ENCODE measurements at places on chromosomes 11 and 22. TPM values are rescaled to one million over a fixed set of nuclear protein-coding genes. Genes with fewer than 3 reads are reported as not detected.

MPZL3 gene
- total RNA-seq = 2.1 TPM

DNA sequence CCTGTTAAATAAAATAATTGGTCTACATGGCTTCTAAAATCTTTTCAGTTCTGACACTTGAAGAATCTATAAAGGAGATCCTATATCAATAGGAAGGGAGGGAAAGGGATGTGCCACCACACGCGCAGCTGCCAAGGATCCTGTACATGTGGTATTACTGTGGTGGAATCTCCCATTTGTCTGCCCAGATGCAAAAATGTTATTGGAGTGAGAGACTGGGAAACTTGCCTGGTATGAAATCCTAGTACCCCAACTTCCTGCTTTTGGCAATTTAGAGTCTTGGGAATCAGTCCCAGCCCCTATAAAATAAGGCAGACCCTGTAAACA lies 81.9 kb upstream of the PICALM start:
- H3K27ac ChIP-seq = no peak overlapping the region
- peaks cover 17% of the 10 kb centered on the region for H3K4me1 ChIP-seq
- no peak for DNase-seq
- no peak overlapping the region for H3K4me3 ChIP-seq

- H3K27me3 ChIP-seq = no peaks in the 10 kb centered on the region
- H3K4me3 ChIP-seq = no peak overlapping the region
- H3K36me3 ChIP-seq = no peaks in the 10 kb centered on the region
- no peak for DNase-seq
Observed at GRCh38 chr22:48464246-48464645, 1363.4 kb downstream of the BRD1 start.

PRPF19 gene
- total RNA-seq = 116 TPM

MMP27 gene
- total RNA-seq = not detected

DNA sequence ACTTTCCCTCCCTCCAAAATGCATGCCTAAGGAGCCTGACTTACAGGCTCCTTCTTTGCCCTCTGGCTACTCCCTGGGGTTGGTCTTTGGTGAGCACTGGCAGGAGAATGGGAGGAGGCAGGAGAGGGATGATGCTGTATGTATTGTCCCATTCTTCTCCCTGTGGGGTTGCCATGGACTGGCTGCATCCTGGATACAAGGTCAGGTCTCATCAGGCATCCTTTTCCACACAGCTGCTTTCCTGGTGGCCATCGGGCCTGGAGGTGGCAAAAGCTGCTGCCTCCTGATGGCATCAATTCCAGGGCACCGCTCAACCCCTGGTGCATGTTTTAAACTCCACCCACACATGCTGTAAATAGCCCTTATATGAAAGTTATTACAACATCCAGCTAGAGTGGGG lies 257.2 kb downstream of the ETS1 start:
- no peaks in the 10 kb centered on the region for H3K36me3 ChIP-seq
- H3K27me3 ChIP-seq = no peaks in the 10 kb centered on the region
- peaks cover 14% of the 10 kb centered on the region for H3K4me1 ChIP-seq
- no peak overlapping the region for H3K27ac ChIP-seq
- no peak overlapping the region for H3K4me3 ChIP-seq

DNA sequence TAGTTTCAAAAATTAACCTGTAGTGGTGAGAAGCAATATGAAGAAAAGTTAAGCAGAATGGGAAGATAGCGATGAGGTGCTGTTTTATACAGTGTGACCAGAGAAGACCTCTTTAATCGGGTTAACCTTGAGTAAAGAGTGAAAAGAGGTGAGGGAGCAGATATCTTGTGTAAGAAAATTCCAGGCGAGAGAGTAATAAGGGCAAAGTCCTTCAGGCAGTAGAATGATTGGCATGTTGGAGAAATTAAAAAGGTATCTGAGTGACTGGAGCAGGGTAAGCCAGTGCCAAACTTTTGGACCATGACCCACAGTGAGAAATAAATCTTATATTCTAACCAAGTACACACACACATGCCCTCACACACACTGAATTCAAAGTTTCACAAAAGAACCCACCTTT lies 374.7 kb upstream of the LARGE1 start:
- no peak overlapping the region for H3K4me3 ChIP-seq
- no peaks in the 10 kb centered on the region for H3K4me1 ChIP-seq
- H3K36me3 ChIP-seq = no peaks in the 10 kb centered on the region
- no peak for DNase-seq

RASGRP2 gene
- 40.3 TPM for total RNA-seq

GRCh38 chr22:45314786-45315185 lies 5.1 kb downstream of the FAM118A start:
- H3K36me3 ChIP-seq = no peaks in the 10 kb centered on the region
- peaks cover 4% of the 10 kb centered on the region for H3K27me3 ChIP-seq
- H3K27ac ChIP-seq = no peak overlapping the region

LRP5 gene
- 41.9 TPM for total RNA-seq

GRCh38 chr11:46047520-46047919 lies 73.7 kb downstream of the PHF21A start:
- no peaks in the 10 kb centered on the region for H3K27me3 ChIP-seq
- no peak overlapping the region for H3K27ac ChIP-seq
- peaks cover 10% of the 10 kb centered on the region for H3K36me3 ChIP-seq
- no peak overlapping the region for H3K4me3 ChIP-seq
- DNase-seq = no peak
- peaks cover 54% of the 10 kb centered on the region for H3K4me1 ChIP-seq

DNA sequence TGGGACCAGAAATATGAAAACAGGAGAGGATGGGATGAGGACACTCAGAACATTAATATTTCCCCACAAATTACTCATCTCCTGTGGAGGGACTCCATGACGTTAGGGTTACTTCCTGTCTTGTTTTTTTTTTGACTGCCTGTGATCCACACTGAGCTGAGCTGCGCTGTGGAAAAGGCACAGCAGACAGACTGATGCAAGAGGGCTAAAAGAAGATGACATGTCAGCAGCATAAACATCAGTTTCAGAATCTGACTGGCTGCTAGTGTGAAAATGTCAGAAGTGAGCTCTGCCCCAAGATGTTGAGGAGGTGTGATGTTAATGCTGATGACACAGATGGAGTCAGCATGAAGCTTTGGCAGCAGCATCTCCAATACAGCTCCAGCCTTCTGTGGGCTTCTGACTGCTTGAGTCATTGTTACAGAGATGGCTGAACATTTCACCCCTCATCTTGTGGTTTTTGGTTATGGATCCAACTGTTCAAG lies 286.8 kb downstream of the BLID start:
- no peak for DNase-seq
- peaks cover 10% of the 10 kb centered on the region for H3K36me3 ChIP-seq
- H3K27me3 ChIP-seq = no peaks in the 10 kb centered on the region
- H3K4me1 ChIP-seq = no peaks in the 10 kb centered on the region
- no peak overlapping the region for H3K4me3 ChIP-seq
- no peak overlapping the region for H3K27ac ChIP-seq

FKBP2 gene
- 61.7 TPM for total RNA-seq

DNA sequence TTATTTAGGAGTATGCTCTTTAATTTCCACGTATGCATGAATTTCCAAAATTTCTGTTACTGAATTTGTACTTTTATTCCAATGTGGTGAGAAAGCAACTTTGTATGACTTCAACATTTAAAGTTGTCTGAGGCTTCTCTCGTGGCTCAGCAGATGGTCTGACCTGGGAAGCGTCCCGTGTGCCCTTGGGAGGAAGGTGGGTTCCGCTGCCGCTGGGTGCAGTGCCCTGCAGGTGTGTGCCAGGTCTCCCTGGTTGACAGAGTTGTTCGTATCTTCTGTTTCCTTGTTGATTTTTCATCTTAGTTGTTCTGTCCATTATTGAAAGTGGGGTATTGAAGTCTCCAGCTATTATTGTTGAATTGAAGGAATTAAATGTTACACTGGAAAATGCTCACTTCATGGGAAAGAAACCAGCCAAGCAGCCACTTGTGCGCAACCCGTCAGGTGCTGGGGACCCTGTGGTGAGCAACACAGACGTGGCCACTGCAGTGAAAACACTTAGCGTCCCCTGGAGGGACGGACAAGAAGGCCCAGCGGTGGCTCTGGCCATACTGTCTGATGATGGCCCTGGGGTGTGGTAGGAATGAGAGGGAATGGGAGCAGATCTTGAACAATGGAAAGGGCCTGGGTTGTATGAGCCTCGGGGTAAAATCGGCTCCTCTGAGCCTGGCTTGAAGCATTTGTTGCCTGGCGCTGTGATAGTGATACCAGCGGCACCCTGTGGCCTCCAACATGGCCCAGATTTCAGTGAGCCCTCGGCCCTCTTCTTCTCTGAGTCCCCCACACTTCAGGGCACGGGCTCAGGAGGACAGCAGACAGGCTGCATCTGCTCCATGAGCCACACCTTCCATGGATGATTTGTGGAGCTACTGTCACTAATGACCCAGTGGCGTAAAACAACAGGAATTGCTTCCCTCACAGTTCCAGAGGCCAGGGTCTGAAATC lies 31.5 kb upstream of the KRTAP5-7 start:
- no peak overlapping the region for H3K4me3 ChIP-seq
- no peaks in the 10 kb centered on the region for H3K4me1 ChIP-seq
- no peak for DNase-seq
- H3K27me3 ChIP-seq = no peaks in the 10 kb centered on the region

GRCh38 chr11:22699388-22699787 lies 33.0 kb downstream of the GAS2 start:
- no peak for DNase-seq
- H3K4me1 ChIP-seq = peaks cover 9% of the 10 kb centered on the region
- H3K27ac ChIP-seq = no peak overlapping the region
- no peaks in the 10 kb centered on the region for H3K27me3 ChIP-seq
- H3K4me3 ChIP-seq = no peak overlapping the region
- no peaks in the 10 kb centered on the region for H3K36me3 ChIP-seq

KCTD14 gene
- total RNA-seq = 15.7 TPM

DNA sequence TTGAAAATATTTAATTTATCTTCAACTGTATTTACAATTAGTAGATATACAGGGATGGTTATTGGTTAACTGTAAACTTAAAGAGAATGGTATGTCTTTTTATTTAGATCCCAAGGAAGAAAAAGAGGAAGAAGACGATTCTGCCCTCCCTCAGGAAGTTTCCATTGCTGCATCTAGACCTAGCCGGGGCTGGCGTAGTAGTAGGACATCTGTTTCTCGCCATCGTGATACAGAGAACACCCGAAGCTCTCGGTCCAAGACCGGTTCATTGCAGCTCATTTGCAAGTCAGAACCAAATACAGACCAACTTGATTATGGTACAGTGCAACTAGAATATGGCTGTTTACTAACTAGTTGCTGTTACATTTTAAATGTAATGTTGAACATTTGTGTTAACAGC lies 12.7 kb upstream of the CNTF start:
- peaks cover 48% of the 10 kb centered on the region for H3K36me3 ChIP-seq
- H3K27me3 ChIP-seq = no peaks in the 10 kb centered on the region
- DNase-seq = no peak
- peaks cover 4% of the 10 kb centered on the region for H3K4me1 ChIP-seq
- no peak overlapping the region for H3K27ac ChIP-seq

DNA sequence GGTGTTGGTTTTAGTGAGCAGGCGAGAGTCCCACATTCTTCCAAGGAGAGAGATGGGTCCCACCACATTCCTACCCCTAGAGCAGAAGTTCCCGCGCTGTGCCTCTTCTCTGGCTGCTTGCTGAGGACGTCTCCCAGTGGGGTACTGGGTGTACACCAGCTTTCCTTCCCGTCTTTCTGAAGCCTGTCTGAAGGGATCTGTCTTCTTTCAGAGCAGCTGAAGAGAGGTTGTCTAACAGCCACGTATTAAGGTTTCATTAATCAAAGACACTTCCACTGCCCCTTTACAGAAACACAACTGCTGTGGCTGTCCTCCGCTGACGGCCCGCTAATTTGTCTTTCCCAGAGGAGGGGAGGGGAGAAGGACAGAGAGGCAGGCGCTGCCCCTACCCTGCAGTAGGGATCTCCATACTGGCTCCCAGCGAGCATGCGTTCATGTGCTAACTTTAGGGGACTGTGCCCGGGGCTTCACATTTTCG lies 56.0 kb downstream of the ZBTB16 start:
- no peak overlapping the region for H3K27ac ChIP-seq
- DNase-seq = peak; percentile 14
- no peaks in the 10 kb centered on the region for H3K36me3 ChIP-seq
- H3K27me3 ChIP-seq = no peaks in the 10 kb centered on the region
- peaks cover 7% of the 10 kb centered on the region for H3K4me1 ChIP-seq

DNA sequence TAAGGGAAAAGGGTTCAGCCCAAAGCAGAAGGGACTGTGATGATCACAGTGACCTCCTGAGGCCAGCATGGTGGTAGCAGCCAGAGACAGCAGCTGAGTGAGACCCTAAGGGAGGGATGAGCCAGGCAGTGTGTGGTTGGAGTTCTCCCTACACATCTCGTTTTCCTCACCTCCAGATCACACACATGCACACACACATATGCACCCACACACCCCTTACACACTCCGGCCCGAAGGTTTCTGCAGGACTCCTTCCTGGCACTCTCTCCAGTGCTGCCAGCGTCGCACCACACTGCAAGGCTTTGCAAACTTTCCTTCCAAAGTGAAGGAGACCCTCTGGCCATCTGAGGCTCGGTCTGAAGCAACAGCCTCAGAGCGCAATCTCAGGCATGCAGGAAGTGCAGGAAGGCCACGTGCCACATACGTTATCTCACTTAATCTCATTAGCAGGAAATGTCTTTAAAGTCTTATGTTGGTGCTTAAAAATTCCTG lies 26.9 kb upstream of the TP53I11 start:
- H3K4me1 ChIP-seq = peaks cover 18% of the 10 kb centered on the region
- H3K36me3 ChIP-seq = no peaks in the 10 kb centered on the region
- no peaks in the 10 kb centered on the region for H3K27me3 ChIP-seq
- H3K27ac ChIP-seq = peak overlapping the region; percentile 32
- H3K4me3 ChIP-seq = no peak overlapping the region

GRCh38 chr22:31346733-31347250 lies 646 bp upstream of the PATZ1 start:
- peak overlapping the region; percentile 81 for H3K4me3 ChIP-seq
- peaks cover 10% of the 10 kb centered on the region for H3K36me3 ChIP-seq

- H3K36me3 ChIP-seq = no peaks in the 10 kb centered on the region
- H3K4me1 ChIP-seq = peaks cover 29% of the 10 kb centered on the region
- H3K27ac ChIP-seq = no peak overlapping the region
- no peaks in the 10 kb centered on the region for H3K27me3 ChIP-seq
- H3K4me3 ChIP-seq = no peak overlapping the region
- no peak for DNase-seq
Observed at GRCh38 chr11:102256251-102256650, 61.0 kb upstream of the BIRC3 start.

TSGA10IP gene
- 4.1 TPM for total RNA-seq

LAYN gene
- total RNA-seq = 3.6 TPM

OR52N2 gene
- 0.25 TPM for total RNA-seq

DNA sequence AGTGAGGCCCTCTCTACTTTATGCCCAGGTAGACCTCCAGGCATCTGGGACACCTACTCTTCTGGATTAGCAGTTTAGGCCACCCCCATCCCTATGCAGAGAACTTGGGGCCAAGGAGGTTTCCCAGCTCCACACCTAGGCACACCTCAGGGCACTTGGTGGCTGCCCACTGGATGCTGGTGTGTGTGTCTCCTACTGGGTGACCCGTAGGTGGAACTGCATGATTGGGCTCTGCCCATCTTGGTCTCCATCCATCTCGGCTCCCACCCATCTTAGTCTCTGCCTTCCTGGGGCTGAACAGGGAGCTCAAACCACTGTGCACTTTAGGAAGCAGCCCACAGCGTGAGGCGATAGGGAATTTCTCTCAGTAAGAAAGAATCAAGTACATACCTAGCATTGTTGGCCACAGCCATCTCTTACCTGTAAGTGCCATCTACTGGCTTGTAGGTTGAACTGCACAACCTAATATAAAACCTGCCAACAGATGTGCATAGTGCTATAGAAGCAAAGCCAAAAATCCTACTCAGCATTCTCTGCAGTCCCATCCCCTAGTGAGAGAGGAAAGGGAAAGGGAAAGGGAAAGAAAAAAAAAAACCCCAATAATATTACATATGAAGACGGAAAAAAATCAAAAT lies 61.6 kb upstream of the PTPN5 start:
- H3K4me3 ChIP-seq = no peak overlapping the region
- DNase-seq = peak; percentile 36
- peaks cover 31% of the 10 kb centered on the region for H3K27me3 ChIP-seq
- H3K36me3 ChIP-seq = no peaks in the 10 kb centered on the region
- no peak overlapping the region for H3K27ac ChIP-seq
